ENCODE measurements at places on chromosomes 16 and 17.

- H3K27me3 ChIP-seq, result no peaks in the 10 kb centered on the region
- H3K4me1 ChIP-seq, result no peaks in the 10 kb centered on the region
- no peak for DNase-seq
- no peak overlapping the region for H3K27ac ChIP-seq
Observed at GRCh38 chr16:61797961-61798507, 238.2 kb downstream of the CDH8 start.

- H3K4me3 ChIP-seq, result no peak overlapping the region
- H3K27ac ChIP-seq, result no peak overlapping the region
- peaks cover 32% of the 10 kb centered on the region for H3K36me3 ChIP-seq
- peaks cover 12% of the 10 kb centered on the region for H3K4me1 ChIP-seq
- H3K27me3 ChIP-seq, result no peaks in the 10 kb centered on the region
Observed at GRCh38 chr17:73017658-73018057, 74.8 kb downstream of the SLC39A11 start.

DNA sequence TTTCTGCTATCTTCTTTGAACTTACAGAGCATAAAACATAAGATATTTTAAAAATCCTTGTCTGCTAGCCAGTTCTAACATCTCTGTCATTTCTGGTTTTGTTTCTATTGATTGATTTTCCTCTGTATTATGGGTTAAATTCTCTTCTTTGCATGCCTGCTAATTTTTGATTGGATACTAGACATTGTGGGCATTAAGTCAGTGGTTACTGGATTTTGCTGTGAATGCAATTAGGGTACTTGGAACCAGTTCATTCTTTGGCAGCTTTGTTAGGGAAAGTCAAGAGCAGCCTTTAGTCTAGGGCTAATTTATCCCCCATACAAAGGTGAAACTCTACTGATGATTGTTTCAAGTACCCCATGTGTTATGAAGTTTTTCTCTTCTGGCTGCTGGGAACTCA lies 127.0 kb upstream of the NACA2 start:
- no peaks in the 10 kb centered on the region for H3K4me1 ChIP-seq
- peaks cover 4% of the 10 kb centered on the region for H3K36me3 ChIP-seq
- H3K4me3 ChIP-seq, result no peak overlapping the region
- no peak overlapping the region for H3K27ac ChIP-seq

DNA sequence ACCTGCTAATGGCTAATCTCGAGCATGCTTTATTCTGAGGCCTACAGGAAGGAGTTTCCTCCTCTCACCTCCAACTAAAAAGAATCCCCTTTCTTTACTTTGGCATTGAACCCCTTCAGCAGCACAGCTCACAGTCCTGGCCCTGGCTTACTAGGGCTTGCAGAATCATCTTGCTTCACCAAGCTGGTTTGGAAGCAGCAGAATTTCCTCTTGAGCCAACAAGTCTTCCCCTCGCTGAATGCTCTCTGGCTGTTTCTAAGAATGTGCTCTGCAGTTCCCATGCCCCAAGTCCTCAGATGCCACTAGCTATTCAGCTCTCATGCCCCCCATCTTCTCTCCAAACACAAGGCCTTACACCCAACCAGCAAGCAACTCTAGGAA lies 271.2 kb downstream of the NTN1 start:
- H3K27ac ChIP-seq, result peak overlapping the region; percentile 7
- peaks cover 3% of the 10 kb centered on the region for H3K36me3 ChIP-seq
- DNase-seq, result no peak
- no peaks in the 10 kb centered on the region for H3K27me3 ChIP-seq

GRCh38 chr17:40020146-40020545 lies 4.9 kb downstream of the CSF3 start:
- peaks cover 17% of the 10 kb centered on the region for H3K36me3 ChIP-seq
- H3K27ac ChIP-seq, result no peak overlapping the region

DNA sequence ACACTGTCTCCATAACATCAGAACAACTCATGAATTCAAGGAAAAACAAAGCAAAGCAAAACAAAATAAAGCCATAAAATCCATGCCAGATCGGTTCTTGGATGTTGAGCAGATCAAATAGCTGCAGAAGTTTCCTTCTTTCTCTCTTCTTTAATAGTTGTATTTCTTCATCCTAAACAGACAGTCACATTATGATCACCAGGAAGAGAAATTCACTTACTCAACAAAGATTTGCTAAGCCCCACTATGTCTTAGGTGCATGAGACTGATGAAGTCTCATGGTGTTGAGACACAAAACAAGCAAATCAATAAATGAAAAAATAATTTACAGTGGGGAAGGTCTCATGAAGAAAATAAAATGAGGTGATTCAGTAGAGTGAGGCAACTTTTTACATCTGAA lies 72.8 kb downstream of the WIPI1 start:
- no peak overlapping the region for H3K27ac ChIP-seq
- peaks cover 4% of the 10 kb centered on the region for H3K4me1 ChIP-seq
- peaks cover 7% of the 10 kb centered on the region for H3K36me3 ChIP-seq
- H3K4me3 ChIP-seq, result no peak overlapping the region
- peaks cover 3% of the 10 kb centered on the region for H3K27me3 ChIP-seq

- H3K27ac ChIP-seq, result no peak overlapping the region
- DNase-seq, result no peak
- H3K36me3 ChIP-seq, result no peaks in the 10 kb centered on the region
- no peak overlapping the region for H3K4me3 ChIP-seq
Observed at GRCh38 chr16:82241469-82242052, 71.5 kb upstream of the MPHOSPH6 start.
